ENCODE measurements at places on chromosomes 2 and 18.

DNA sequence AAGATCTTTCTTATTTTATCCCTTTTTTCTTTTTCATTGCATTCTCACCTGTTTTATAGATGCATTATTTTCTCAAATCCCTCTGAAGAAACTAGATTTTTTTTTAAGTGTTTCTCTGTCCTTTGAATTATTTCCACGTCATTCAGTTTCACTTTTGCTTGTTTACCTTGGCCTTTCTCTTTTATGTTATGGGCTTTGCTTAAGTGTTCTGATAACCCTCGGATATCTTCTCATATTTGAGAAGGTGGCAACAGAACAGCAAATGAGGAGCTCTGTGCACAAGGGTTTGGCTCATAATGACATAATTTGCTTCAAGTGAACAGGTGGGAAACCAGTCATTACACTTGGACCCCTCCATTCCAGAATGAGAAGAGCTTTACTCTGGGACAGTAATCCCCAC lies 111.9 kb downstream of the C1D start:
- no peak for DNase-seq

DNA sequence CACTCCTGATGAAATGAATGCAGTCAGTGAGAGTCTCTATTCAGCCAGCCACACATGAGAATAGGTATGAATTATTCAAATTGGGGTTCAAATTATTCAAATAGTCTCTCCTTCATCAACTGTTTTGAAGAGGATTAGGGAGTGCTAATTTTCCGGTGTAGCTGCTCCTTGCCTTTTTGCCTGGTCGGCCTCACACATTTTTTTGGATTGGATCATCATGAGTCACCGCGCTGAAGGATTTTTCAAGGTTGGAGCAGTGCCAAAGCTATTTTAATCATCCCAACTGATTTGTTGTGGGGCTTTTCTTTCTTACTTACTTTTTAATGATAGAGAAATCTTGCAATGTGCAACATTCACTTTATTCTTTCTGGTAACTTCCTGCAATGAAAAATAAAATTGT lies 2.4 kb upstream of the DTNA start:
- no peak for DNase-seq

GRCh38 chr18:75307530-75307929 lies 96.9 kb downstream of the TSHZ1 start:
- DNase-seq: no peak

- DNase-seq: no peak
These were observed 164.6 kb downstream of the GULP1 start for GRCh38 chr2:188456114-188456909.

DNA sequence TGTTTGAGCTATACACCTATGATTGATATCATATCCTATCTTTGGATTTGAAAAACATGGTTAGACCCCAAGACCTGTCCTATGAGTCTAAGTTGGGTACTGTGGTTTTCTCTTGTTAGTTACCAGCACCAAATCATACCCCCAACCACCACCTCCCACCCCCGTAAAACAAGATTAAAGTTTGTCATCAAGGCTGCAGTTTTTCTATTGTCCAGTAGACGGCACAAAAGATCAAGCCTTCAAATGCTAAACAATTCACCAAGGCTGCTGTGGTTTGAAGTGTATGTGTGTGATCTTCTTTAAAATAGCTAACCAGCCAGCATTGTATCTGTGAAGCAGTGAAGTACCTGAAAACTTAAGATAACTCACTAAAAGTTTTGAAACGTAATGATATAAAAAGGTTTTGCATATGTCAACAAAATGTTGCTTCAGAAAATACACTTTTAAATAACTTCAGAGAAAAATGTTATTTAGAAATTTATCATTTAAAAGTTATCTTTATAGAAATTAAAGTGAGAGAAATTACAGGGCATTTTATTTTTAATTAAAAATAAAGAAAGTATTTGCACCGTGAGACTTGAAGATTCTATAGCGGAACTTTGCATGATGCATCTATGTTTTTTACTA lies 5.8 kb upstream of the MEIS1 start:
- no peak for DNase-seq

DNA sequence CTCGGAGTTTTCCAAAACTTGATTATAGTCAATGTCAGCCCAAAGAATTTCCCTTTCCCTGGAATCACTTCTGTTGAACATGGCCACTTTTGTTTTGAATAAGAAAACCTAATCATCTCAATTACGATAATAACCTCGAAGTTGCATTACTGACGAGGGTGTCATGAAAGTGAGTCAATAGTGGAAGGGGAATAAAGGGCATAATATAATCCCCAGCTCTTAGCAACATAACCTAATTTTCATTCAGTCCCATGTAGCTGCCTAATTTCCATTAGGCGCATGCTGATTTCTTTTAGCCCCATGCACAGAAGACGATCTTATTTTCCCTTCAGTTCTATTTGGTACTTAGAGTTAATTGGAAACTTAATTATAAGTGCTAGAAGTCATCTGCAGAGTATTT lies 51.1 kb upstream of the RAPH1 start:
- no peak for DNase-seq

GRCh38 chr2:151357359-151357758 lies at the start of gene TNFAIP6:
Gene TNFAIP6, plus strand, starts transcription at chr2:151357592. Its CDS starts 75 bp downstream, at chr2:151357667.
- no peak for DNase-seq

- DNase-seq: no peak
These were observed 100.7 kb upstream of the MSH6 start for GRCh38 chr2:47682216-47682749.

- no peak for DNase-seq
These were observed 100.1 kb downstream of the CABLES1 start for GRCh38 chr18:23235336-23235735.

DNA sequence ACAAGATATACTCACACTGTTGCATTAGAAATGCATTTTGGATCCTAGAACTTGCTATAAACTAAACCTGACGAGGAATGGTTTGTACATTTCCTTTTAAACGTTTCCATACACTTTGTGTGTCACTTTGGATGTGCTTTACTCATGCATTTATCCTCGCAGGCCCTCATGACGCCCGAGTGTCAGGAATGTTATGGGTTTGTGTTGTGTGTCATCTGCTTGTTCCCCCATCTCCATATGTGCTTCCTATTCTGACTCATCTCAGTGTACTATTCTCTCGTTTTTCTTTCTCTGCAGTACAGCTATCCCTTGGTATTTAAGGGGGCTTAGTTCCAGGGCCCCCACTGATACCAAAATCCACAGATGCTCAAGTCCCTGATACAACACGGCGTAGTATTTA lies 121.5 kb upstream of the RASGRP3 start:
- no peak for DNase-seq

GRCh38 chr2:50840341-50841124 lies 191.4 kb downstream of the NRXN1 start:
- DNase-seq: no peak

- no peak for DNase-seq
These were observed 198.2 kb downstream of the ZFP36L2 start for GRCh38 chr2:43028188-43028587.

DNA sequence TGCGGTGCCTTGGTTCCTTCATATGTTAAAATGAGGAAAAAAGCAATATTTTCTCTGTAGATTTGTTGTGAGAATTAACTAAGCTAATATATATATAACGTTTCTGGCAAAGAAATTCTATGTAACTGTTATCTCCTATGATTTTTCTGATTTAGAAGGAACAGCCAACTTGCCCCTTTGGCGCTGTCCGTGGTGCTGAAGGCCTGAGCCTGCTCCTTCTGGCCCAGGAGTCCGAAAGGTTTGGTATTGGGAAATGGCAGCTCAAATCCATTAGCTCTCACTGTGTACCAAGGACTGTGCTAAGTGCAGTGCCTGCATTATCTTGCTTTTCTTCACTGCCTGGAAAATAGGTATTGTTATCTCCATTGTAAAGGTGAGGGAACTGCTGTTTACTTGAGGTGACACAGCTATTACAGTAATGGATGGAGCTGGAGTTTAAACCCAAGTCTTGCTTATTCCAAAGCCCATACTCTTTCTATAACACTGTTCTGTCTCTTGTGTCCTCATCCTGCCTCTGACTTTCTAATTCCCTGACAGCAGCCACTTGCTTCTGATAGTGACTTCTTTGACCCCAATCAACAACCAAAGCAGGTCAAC lies 52.2 kb downstream of the C1QL2 start:
- no peak for DNase-seq

- no peak for DNase-seq
These were observed 31.2 kb downstream of the RBM45 start for GRCh38 chr2:178143481-178143880.

- DNase-seq: no peak
These were observed 28.8 kb downstream of the TUBB6 start for GRCh38 chr18:12336887-12337286.

GRCh38 chr2:232183279-232183678 lies 195.3 kb upstream of the ALPP start:
- no peak for DNase-seq

GRCh38 chr2:8984855-8985254 lies 18.6 kb downstream of the MBOAT2 start:
- no peak for DNase-seq

DNA sequence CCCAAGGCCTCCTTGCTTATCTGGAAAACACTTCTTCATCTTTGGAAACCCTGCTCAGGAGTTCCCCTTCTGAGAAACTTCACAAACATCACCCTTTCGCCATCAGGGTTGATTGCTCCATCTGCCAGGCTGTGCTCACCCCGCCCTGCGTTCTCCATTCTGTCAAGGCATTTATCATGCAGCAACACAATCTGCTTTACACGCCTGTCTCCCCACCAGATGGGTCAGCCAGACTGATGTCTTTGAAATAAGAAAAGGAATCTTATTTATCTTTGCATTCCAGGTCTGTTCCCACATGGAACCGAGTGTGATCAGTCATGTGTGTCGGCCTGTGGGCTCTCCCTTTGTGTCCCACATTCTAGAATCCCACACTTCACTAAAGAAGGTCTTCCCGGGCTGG lies 110.0 kb upstream of the ARL4C start:
- DNase-seq: no peak

DNA sequence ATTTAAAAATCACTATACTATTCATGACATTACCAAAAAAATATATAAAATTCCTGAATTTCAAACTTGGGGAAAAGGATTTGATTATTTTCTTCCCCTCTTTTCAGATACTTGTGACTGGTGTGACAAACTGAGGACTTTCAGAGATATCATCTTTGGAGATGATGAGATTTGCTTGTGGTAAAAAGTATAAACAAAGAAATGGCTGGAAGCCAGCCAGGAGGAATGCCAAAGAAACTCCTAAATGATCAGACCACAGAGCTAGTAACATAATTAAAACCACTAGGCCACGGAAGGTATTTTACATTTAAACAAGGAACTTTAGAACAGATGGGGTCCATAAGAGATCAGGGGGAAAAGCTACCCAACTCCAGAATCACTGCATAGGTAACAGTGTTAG lies 58.7 kb downstream of the PIGN start:
- no peak for DNase-seq

GRCh38 chr2:200509235-200509611 lies 645 bp downstream of the KCTD18 start:
- DNase-seq: no peak

- no peak for DNase-seq
These were observed 566.8 kb upstream of the NRP2 start for GRCh38 chr2:205115511-205115910.

- DNase-seq: no peak
These were observed 684 bp upstream of the ZCCHC2 start for GRCh38 chr18:62522178-62522503.

DNA sequence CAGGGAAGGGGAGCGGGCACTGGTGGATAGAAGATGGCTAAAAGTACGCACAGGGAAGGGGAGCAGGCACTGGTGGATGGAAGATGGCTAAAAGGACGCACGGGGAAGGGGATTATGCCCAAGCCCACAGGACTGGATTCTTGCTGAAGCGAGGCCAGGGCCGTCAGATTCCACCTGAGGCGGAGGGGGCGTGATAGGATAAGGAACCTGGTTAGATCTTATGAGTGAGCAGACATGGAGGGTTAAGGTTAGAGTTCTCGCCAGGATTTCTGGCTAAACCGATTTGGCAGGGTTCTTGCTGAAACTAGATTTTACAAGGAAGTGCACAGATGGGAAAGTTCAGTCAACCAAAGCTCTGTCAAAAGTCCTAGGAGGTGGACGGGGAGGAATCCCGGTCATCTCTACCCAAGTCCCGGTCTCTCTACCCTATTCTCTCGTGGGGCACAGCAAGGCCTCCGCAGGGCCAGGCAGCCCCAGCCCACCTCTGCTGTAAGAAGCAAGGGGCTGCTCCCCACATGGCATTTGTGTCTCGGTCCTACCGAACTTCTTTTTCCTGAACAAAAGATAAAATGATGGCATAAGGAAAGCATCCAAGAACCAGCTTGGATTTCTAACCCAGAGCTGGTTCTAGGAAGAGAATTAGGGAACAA lies 140.8 kb downstream of the PTGR3 start:
- DNase-seq: no peak

- DNase-seq: no peak
These were observed 10.0 kb downstream of the HK2 start for GRCh38 chr2:74843899-74844298.

DNA sequence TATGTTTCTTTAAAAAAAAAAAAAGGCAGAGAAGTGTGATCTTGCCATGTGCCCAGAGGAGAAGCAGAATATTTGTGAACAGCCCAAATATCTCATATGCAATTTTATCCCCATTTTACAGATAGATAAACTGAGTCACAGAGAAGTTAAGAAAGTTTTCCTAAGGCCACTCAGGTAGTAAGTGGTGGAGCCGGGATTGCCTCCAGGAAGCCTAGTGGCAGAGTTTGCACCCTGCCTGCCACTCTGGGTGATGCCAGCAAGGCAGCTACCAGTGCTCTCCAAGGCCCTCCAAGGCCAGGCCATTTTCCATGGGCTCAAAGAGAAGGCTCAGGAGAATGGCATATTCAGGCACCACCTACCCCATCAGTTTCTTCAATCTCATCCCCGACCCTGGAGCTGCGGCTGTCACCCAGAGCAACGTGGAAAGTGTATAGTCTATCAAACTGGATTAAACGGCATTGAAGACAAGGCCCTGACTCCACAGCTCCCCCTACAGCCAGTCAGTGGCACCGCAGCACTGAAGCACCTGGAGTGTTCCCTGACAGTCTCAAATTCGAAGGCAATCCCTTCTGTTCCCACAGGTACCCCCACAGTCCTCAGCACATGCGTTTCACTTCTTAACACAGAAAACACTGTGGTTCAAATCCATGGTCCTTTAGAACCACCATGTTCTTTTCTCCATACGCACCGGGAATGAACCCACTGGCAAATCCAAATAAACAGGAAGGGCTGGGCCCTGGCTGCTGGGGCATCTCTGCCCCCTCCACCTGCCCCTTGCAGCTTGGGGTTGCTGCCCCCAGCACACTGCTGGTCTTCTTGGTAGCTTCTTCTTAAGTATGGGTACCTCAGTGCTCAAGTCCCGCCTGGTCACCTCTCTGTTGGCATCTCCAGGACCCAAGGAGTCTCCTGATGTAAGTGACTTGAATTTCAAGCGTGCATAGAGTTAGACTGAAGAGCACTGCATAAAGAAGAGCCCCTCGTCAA lies 175.3 kb downstream of the INHBB start:
- DNase-seq: no peak

Measured in effector memory CD4-positive, alpha-beta T cell (primary cell).